Eye (tissue), 1 donor: ENCODE measurements at places on chromosomes 7 and 10.

GRCh38 chr7:48708635-48709034 lies 215.7 kb upstream of the CDC14C start:
- no peak for DNase-seq

DNA sequence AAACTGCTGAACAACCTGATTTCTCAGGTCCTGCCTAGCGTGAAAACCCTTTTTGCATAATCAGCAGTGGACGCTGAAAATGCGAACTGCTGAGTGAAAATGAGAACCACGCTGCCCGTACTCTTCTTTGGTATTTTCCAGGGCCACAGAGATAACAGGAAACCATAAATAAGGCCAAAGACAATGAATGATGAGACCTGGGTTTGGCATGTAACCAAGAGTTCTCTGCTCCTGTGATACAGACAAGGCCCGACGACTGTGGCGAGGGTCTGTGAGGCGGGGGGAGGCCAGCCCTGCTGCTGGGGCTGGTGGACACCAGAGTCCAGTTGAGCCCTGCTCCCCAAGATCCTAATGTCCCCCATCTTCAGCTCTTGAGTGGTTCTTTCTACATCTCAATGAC lies 236.0 kb downstream of the WDR11 start:
- no peak for DNase-seq

- DNase-seq: no peak
Observed at GRCh38 chr7:37216923-37217322, 231.7 kb downstream of the ELMO1 start.

- no peak for DNase-seq
Observed at GRCh38 chr10:12771981-12772760, 229.3 kb downstream of the CCDC3 start.

DNA sequence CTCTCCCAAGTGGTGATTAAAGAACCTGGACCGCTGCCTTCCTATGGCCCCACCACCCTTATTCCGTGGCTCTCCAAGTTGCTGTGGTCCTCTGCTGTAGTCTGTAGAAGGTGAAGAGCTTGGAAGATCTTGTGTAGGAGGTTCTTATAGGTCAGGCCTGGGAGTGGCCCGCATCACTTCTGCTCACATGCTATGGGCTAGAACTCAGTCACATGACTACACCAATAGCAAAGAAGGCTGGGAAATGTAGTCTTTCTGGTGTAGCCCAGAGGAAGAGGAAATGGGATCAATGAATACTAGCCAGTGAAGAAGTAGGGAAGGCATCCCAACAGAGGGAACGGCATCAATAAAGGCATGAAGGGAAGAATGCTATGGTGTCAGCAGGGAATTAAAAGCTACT lies 41.3 kb upstream of the AOAH start:
- DNase-seq: no peak

DNA sequence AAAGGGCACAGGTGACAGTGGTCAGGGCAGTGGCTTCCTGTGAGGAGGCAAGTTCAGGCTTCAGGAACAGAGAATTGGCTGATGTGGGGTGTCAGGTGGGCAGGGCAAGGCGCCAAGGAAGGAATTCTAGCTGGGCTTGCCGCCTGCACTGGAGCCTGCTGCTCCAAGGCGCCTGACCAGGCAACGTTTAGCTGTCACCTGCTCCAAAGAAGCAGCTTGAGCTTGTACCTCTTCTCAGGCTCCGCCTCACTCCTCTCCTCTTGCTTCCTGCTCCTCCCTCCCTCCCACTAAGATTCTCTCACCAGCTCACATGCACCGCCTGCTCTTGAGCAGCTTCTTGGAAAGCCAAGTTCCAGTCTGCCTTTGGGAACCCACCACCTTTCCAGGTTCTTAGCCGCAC lies 187.4 kb upstream of the GRB10 start:
- DNase-seq: no peak

DNA sequence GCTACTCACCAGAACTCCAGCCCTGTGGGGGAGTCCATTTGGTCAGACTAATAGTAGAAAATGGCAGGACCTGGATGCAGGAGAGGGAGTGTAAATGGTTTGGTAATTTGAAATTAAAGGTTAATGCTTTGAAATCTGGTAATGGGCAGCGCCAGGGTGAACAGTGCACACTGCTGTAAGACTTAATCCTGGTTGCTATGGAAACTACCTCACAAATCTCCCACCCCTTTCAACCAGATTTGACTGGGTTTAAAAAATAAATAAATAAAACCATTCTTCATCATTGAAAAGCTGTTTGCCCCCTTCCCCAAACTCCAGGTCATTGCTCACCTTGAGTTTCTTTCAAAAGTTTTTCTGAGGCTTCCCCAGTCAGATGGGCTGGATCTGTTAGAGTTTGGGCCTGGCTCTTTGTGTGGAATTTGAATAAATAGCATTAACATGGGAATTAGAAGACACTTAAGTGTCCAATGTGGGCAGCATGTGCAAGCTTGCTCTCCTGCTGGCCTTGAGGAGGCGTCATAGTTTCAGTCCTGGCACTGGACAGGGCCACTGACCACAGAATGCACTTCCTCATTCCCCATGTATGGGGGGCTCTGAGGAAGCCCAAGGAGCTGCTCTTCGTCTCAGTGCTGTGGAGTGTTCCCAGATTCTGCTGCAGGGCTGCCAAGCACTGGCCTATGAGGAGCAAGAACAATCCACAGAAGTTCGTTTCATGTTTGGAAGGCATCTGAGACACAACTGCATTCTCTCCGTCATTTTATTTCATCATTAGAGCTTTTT lies 90.7 kb downstream of the LRRC4 start:
- DNase-seq: peak; percentile 19

GRCh38 chr10:88082806-88083596 lies 219.6 kb downstream of the PTEN start:
- DNase-seq: no peak

- no peak for DNase-seq
Observed at GRCh38 chr10:2944788-2945187, 122.6 kb upstream of the PFKP start.

GRCh38 chr10:131667047-131667446 lies 233.8 kb upstream of the PPP2R2D start:
- DNase-seq: no peak

- no peak for DNase-seq
Observed at GRCh38 chr7:70654979-70655378, 477.0 kb upstream of the GALNT17 start.

GRCh38 chr10:73340121-73340520 lies 18.5 kb downstream of the CFAP70 start:
- no peak for DNase-seq

- no peak for DNase-seq
Observed at GRCh38 chr10:80739963-80740715, 202.4 kb downstream of the SH2D4B start.

GRCh38 chr7:37283716-37284115 lies 164.9 kb downstream of the ELMO1 start:
- DNase-seq: no peak

GRCh38 chr7:23960361-23960760 lies 250.3 kb downstream of the STK31 start:
- no peak for DNase-seq

- DNase-seq: no peak
Observed at GRCh38 chr7:288671-289101, 1.3 kb upstream of the FOXL3 start.

- no peak for DNase-seq
Observed at GRCh38 chr7:101100858-101101847, 15.9 kb downstream of the TRIM56 start.
